ENCODE measurements at places on chromosomes 7 and 10. TPM values are rescaled to one million over a fixed set of nuclear protein-coding genes. Genes with fewer than 3 reads are reported as not detected.

- peak; percentile 78 for DNase-seq
Observed at GRCh38 chr10:12547301-12547771, 198.0 kb downstream of the CAMK1D start.

GRCh38 chr7:33790746-33791145 lies 114.6 kb upstream of the BMPER start:
- no peak for DNase-seq

ZNF775 gene
- 2.9 TPM for total RNA-seq

DNA sequence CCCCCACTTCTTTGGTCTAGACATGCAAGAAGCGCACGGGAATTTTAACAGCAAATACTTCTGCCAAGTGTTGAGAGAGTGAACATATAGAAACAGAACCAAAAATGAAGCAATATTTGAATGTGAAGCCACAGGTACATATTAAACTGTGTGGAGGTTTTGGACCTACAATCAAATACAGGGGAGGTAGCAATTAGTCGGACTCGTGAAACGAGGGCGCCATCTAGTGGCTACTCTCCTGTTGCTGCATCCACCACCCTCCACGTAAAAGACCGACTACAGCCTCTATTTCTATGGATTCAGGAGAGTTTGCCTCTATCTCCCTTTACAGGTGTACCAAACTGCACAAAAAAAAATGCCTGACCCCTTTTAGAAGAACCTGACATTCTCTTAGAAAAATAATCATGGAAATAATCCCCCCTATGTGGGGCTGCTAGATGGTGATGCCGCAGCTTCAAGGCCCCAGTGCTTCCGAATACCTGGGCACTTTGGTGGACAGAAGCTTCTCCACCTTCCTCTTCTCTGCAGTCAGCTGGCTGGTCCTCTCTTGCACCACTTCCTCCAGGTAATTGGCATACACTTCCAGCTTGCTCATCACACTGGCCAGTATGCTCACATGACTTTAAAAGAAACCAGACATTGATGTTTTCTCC lies 31.7 kb downstream of the TECTB start:
- peak; percentile 74 for DNase-seq

GRCh38 chr10:6173203-6173602 lies 29.5 kb upstream of the PFKFB3 start:
- peak; percentile 80 for DNase-seq

FAM20C gene
- total RNA-seq = not detected

SEC24C gene
- 78.2 TPM for total RNA-seq

DNA sequence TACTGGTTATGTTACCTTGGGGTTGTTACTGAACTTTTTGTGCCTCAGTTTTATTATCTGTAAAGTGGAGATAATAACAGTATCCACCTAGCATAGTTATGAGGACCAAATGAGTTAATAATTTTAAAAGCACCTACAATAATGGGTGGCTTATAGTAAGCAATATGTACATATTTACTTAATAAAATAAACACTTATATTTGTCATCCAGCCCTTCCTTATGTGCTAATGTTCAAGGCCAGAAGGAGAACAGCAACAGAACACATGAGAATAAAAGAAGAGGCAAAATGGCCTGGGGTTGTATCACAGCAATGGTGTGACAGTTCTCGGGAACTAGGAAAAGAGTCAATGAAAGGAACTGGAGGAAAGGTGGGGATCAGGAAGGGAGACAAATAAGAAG lies 255.4 kb upstream of the LRGUK start:
- DNase-seq = no peak

LRRC17 gene
- total RNA-seq = 0.69 TPM

MGMT gene
- 18.7 TPM for total RNA-seq

MEOX2 gene
- total RNA-seq = not detected

- no peak for DNase-seq
Observed at GRCh38 chr10:27717224-27717623, 28.4 kb downstream of the MKX start.

RADIL gene
- not detected for total RNA-seq

DNA sequence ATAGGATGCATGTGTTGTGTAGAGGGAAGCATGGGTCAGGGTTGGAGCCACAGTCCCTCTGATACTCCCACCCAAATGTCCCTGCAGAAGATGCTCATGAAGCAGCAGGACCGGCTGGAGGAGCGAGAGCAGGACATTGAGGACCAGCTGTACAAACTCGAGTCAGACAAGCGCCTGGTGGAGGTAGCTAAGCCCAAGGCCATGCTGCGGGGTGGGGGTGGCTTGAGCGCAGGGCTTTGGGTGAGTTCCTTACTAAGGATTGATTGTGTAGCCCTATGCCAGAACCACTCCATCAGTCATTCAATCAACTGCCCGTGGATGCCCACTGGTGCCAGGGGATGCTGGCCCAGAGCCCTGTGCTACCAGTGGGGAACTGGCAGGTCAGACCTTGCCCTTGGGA lies 10.3 kb downstream of the TRIM8 start:
- no peak for DNase-seq

Data from CD4-positive, CD25-positive, alpha-beta regulatory T cell (primary cell).